ENCODE measurements at places on chromosomes 1 and 21. TPM values are rescaled to one million over a fixed set of nuclear protein-coding genes. Genes with fewer than 3 reads are reported as not detected.

DNA sequence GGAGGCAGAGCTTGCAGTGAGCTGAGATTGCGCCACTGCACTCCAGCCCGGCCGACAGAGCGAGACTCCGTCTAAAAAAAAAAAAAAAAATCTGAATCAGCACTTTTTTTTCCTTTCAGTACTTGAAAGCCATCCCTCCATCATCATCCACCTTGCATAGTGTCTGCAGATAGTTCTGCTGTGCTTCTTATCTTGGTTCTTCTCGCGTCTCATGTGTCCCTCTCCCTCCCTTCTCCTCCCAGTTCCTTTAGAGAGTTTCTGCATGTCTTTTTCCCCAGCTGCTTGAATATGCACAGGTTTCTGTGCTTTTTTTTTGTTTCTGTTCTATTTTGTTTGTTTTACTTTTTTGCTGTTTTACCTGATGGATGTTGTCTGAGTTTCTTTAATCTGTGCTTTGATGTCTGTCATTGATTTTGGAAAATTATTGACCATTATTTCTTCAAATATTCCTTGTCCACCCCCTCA is 3.9 kb upstream of the COL18A1 start:
- DNase-seq = no peak

- DNase-seq = no peak
Observed at GRCh38 chr1:41698916-41699860, 214.7 kb upstream of the EDN2 start.

- no peak for DNase-seq
Observed at GRCh38 chr1:77545970-77546369, 136.5 kb downstream of the ZZZ3 start.

DNA sequence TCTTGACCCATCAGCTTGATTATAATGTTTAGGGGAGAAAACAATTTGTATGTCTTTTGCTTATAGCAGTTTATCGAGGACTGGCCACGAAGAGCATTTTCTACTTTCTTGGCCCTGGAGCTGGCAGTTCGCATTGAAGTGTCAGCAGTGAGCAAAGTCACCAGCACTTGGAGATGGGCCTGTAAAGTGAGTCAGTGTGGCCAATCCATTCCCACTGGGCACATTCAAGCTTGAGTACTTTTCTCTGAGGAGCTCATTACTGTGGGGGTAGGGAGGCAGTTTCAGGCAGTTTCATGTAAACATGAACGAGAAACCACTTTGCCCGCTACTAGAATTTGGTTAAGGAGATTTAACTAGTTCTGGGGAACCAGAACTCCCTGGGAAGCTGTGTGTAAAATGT is 164.8 kb downstream of the PRDM2 start:
- no peak for DNase-seq

DNA sequence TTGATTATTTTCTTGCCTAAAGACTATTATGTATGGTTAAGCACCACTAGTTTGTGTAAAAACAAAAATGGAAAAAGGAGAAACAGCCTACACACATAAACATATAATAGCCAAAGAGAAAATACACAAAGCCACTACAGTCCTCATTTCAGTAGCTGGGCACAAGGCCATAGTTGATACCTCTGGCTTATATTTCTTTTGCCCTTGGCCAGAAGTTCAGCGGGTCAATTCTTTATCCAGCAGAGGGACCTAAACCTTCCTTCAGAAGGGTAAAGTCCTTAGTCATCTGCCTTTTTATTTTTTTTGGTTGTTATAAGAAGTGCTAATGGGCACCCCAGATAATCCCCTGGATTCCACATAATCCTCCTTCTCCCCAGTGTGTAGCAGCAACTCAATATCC is 134.1 kb downstream of the PIGK start:
- DNase-seq = no peak

DNA sequence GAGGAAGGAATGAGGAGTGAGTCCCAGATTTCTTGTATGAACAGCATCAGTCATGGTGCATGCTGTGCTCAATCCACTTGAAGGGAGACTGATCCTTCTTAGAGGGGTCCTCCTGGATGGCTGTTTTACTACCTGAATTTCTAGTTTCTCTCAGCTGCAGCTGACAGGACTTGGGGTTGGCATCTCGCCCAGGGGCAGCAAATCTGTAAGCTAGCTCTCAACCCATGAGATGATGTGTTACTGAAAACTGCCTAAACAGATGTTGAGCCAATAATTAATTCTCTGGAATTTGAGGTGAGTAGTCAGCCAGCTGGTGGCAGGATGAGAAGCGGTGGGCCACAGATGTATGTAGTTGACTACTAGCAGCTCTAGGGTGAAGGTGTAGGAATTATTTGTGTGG is 19.6 kb downstream of the BACH1 start:
- DNase-seq = no peak

- DNase-seq = no peak
Observed at GRCh38 chr1:77360256-77360655, 78.4 kb downstream of the AK5 start.

NECTIN4 gene
- 6.2 TPM for total RNA-seq

FMO1 gene
- 2.4 TPM for total RNA-seq

SPRR1A gene
- not detected for total RNA-seq

RPE65 gene
- total RNA-seq = not detected

Measured in lower lobe of right lung (tissue), 2 donors.